ENCODE measurements at places on chromosomes 16 and 17.

DNA sequence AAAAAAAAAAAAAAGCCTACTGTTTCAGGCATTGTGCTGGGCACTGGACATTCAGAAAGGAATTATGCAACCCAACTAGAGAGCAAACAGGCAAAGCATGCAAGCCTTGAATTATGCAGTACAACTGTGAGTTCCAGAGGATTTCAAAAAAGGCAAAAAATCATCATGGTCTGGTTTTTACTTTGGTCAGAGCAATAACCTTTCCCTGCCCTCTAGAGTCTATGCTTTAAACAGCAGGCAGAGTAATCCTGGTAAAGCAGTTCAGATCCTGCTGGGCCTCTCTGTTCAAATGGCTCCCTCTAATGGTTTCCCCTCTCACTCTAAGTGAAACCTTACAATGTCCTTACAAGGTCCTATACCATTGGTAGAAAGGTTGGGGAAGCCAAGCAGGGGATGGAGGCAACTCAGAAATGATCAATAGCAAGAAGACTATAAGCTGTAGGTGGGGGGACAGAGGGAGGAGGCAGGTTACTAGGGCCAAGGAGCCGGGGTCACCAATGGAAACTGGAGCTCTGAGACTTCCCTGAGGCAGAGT lies 4.6 kb upstream of the TAF15 start:
- peak; percentile 12 for DNase-seq

GRCh38 chr17:16215965-16216316 lies 607 bp upstream of the NCOR1 start:
- DNase-seq, result no peak

DNA sequence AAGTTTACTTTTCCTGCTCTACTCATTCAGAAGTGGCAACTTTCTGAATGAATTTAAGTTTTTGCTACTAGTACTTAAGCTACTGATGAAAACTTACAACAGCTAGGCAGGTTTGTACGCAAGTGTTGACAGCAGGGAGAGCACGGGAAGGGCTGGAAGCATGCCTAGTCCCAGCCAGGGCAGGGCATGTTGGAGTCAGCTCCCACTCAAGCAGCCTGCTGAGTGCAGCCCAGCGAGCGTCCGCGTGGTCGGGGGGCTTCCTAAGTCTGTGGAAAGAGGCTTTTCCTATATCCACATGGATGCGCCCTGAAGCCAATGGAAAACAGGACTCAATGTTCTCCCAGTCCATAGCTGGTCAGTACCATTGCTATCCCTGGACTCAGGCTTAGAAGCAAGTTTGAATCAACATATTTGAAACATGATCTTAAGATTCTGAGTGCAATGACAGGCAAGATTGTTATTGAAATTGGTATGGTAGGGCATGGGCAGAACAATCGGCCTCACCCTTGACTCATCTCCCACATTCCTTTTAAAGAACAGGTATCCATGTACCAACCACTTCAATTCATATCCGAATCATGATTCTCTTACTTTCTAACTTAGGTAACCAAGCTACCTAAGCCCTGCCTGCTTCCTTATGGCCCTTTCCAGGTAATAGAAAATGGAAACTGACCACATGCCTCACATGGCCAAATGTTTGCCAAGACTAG lies 22.5 kb downstream of the CYB5D2 start:
- no peak for DNase-seq

GRCh38 chr17:64240741-64241347 lies 22.2 kb downstream of the TEX2 start:
- DNase-seq, result no peak

DNA sequence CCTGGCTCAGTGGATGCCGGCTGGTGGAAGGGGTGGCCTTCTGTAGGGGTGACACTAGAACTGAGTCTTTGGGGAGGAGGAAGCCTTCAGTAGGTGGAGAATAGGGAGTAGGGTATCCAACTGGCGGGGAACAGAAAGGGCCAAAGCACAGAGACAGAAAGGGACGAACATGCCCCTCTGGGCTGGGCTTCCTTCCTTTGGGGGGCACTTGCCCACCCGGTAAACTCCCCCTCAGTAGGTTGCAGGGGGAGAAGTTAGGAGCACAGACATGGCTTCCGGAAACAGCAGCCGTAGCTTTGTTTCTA lies 774 bp downstream of the ENGASE start:
- DNase-seq, result no peak

DNA sequence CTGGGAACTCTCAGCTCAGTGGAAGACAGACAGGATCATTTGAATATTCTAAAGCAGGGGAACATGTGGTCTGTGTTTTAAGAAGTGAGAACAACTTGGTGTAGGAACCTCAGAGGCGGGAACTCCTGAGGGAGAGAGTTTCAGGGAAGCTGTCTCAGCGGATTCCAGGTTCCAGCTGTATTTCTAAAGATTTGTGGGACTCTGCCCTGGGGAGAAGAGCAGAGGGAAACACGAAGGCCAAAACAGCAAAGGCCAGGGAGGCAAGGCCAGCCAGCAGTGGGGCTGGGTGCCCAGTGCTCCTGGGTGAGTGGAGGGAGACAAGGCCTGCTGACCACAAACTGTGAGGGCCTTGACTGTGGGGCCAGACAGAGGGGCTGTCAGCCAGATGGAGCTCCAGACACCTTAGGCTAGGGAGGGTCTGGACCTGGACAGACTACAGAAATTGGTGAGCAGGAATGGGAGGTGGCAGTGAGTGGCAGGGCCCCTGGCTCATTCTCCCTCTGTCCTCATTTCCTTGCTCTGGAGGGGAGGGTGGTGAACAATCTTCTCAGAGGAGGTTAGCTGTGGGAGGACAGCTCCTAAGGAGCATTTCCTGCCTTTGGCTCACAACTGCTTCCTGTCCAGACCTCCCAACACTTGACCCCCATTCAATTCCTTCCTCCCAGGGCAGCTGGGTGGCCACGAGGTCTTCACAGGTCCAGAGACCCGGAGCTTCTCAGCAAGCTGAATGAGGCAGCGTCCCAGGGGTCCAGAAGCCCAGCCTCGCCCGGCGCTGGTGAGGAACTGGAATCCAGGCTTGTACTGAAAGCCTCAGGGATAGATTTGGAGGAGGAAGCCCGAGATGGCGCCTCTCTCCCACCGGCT lies 21.0 kb upstream of the FZD2 start:
- DNase-seq, result no peak

GRCh38 chr16:5077304-5077703 lies 5.7 kb downstream of the ALG1 start:
- DNase-seq, result no peak

DNA sequence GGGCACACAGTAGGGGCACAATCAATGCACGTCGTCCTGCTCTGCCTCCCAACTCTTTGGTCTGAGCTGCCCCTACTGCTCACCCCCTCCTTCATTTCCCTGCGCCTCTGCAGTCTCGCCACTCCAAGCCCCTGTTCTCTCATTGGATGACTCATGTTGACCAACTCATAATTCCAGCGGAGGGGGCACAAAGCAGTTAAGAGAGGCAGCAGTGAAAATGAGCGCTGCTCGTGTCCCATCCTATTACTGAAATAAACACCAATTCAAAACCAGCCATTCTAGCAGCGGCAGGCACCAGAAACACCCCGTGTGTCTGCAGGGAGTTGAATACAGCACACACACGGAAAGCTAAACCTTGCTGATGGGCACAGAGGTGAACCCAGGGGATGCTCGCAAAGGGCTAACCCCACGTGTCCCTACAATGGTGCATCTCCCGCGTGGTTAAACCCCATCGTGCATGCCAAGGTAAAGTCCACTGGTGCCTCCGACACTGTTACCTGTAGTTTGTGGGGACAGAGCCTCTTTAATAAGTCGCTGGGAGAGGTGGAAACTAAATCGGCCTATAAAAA lies 310.4 kb downstream of the XYLT1 start:
- no peak for DNase-seq

DNA sequence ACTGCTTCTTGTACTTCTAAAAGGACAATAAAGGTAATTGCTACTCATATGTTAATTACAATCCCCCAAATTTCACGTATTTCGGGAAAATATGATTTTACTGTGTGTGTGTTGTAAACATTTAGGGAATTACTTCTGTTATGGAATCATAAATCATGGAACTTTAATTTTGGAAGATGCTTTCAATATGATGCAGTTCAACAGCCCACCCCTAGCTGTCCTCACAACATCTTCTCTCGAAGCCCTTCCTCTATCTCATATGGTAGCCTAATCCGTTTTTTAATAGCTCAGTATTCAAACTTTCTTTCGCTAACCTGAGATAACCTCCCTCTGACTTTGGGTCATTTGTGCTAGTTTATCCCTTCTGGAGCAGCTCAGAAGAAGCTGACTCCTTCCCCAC lies 78.4 kb downstream of the ANKFN1 start:
- DNase-seq, result no peak

GRCh38 chr17:43683928-43684653 lies 22.4 kb upstream of the MEOX1 start:
- DNase-seq, result no peak
